ENCODE measurements at places on chromosomes 7 and 10. TPM values are rescaled to one million over a fixed set of nuclear protein-coding genes. Genes with fewer than 3 reads are reported as not detected.

Gene GPR37
- total RNA-seq = not detected

Gene C10orf62
- not detected for total RNA-seq

Gene ECHDC3
- 1.2 TPM for total RNA-seq

Gene CREB5
- 0.23 TPM for total RNA-seq

Gene TAS2R5
- 2.8 TPM for total RNA-seq

Data from T-cell (primary cell).